AG09319 (cell line): ENCODE measurements at places on chromosomes 2 and 18.
A peak's percentile ranks its signal among the peaks of the same experiment; 100 is the strongest.

- no peak for DNase-seq
These were observed 105.1 kb downstream of the EPB41L5 start for GRCh38 chr2:120118018-120118417.

GRCh38 chr18:35283923-35284794 lies 5.9 kb downstream of the ZSCAN30 start:
- DNase-seq, result no peak

- peak; percentile 39 for DNase-seq
These were observed 132.9 kb upstream of the MGAT5 start for GRCh38 chr2:134120733-134121630.

DNA sequence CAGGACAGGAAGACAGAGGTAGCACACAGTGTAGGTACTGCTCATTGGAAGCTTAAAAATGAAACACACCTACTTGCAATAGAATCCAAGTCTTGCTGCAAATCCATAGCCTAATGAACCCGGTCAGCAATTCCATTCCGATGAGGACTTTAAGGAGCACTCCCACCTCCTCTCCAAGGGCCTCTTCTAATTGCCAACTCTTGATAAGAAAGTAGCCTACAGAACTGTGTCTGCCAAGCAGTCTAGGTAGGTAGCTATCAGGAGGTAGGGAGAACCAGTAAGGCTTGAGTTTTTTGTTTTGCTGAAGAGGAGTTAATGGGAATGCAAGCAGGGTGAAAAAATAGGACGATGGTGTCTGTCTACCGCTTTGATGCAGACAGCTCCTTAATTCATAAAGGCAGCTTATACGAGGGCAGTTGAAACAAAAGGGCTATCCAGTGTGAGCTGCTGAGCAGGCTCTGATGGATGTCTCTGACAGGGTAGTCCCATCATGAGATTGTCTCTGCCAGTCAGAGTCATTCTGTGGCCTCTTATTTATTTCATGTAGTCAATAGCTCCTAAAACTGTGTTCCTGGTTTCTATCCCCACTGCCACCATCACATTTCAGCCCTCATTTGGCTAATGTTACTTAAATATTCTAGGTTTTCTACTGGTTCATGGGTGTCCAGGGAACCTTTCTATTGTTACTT lies 155.6 kb upstream of the DNMT3A start:
- no peak for DNase-seq

GRCh38 chr2:113000436-113000835 lies 4.8 kb upstream of the IL36A start:
- DNase-seq, result no peak

GRCh38 chr2:109434351-109434750 lies 179.4 kb downstream of the SEPTIN10 start:
- DNase-seq, result no peak

DNA sequence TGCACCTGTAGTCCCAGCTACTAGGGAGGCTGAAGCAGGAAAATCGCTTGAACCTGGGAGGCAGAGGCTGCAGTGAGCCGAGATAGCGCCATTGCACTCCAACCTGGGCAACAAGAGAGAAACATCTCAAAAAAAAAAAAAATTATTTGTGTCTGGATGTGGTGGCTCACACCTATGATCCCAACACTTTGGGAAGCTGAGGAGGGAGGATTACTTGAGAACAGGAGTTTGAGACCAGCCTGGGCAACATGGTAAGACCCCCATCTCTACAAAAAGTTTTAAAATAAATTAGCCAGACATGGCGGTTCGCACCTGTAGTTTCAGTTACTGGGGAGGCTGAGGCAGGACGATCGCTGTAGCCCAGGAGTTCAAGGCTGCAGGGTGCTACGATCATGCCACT lies 1.6 kb upstream of the VAMP8 start:
- no peak for DNase-seq
